Cardiac septum (tissue), 1 donor: ENCODE measurements at places on chromosomes 6 and 20.

GRCh38 chr20:57993716-57994431 is 234.6 kb downstream of the ANKRD60 start:
- no peak for DNase-seq

DNA sequence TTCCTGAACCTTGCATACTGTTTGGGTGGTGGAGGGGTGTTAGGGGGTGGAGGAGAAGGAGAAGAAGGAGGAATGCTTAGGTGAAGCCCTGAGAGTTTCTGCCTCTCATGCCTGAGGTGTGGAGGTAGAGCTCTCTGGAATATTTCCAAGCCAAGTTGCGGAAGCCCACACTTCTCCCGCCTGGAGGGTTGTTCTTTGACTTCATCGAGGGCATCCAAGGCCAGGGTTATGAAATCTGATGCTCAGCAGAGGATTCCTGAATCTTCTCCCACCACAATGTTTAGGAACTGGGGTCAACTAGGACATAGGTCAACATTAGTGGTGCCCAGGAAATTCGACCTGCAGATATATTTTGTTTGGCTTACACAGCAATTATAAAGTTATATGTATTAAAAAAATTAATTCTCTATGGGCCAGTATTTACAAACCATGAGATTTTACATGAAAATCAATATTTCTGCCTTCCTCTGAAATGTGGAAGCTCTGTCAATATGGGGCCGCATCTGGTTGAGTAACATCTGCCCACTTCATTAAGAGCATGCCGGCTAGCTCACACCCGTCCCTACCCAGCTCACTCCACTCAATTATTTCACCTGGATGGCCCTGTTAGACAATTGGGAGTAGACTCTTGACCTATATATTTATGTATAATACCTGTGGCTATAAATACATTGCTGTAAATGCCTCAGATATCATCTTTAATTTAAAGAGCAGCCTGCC is 257.1 kb upstream of the ZFP64 start:
- DNase-seq = no peak

DNA sequence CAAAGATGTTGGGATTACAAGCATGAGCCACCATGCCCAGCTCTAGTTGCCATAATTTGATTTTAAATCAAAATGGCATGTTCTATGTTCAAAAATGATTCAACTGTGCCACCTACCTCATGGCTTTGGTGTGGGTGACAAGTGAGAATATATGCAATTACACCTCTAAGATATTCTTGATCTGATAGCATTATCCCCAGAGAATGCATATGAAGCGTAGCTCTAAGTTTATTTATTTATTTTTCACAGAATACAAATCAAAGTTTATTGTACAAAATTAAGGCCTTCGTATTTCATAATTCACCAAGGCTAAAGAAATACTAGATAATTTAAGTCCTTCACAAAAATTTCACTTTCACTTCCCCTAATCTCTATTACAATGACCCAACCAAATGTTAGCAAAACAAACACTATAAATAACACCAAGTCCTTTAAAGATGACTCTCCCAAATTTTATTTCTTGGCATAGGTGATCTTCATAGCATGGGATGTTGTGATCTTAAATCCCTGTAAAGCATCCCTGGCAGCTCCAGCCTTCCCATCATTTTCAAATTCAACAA is 205.9 kb upstream of the TAB2 start:
- DNase-seq = no peak

GRCh38 chr6:80210618-80211017 is 104.1 kb downstream of the BCKDHB start:
- no peak for DNase-seq

DNA sequence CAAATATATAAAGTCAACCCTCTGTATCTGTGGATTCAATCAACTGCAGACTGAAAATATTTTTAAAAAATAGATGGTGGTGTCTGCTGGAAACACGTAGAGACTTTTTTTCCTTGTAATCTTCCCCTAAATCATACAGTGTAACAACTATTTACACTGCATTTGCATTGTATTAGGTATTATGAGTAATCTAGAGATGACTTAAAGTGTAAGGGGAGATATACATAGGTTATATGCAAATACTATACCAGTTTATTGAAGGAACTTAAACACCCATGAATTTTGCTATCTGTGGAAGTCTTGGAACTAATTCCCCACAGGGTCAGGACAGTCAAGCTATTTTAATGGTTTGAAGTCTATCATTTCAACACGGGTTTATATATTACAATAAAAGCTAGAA is 10.2 kb downstream of the HDAC2 start:
- no peak for DNase-seq
